ENCODE measurements at places on chromosomes 13 and 19.

DNA sequence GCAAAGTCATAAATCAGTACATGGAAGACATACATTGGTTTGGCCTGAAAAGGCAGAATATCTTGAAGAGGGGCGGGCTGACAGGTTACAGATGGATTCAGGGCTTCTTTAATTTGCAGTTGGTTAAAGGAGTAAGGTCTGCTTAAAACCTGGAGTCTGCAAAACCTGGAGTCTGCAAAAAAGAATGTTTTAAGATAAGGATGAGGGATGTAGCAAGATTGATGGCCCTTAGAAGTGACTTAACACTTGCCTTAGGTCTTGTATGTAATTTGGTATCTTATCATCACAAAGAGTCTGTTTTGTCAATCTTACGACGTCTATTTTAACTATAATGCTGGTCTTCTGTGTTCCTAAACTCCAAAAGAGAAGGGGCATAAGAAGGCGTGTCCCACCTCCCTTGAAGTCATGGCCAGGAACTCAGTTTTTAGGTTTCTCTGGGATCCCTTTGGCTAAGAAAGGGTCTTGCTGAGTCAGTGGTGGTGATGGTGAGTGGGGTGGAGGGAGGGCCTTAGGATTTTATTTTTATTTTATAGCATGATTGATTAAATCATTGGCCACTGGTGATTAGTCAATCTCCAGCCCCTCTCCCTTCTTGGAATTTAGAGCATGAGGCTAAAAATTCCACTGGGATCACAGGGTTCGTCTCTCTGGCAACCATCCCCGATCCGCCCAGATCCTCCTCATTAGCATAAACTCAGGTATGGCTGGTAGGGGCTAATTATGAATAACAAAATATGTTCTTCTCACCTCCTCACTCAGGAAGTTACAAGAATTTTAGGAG is 10.1 kb upstream of the HAS1 start:
- no peak for DNase-seq

- DNase-seq, result no peak
Measured at GRCh38 chr13:30998136-30999088, 66.0 kb downstream of the TEX26 start.

DNA sequence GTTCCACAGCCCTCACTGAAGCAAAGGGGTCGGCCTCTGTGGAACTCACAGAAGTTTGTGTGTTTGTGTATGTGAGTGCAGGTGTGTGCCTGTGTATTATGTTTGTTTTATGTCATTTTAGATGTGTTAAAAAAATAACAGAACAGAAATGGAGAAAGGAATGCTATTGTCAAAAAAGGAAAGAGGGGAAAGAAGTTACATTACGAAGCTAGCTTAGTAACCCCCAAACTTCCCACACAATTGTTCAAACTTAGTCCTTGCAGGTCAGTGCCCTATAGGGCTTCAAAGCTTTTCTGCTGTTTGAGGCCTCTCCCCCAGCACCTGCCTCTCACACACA is 1505.6 kb upstream of the SLC10A2 start:
- no peak for DNase-seq

DNA sequence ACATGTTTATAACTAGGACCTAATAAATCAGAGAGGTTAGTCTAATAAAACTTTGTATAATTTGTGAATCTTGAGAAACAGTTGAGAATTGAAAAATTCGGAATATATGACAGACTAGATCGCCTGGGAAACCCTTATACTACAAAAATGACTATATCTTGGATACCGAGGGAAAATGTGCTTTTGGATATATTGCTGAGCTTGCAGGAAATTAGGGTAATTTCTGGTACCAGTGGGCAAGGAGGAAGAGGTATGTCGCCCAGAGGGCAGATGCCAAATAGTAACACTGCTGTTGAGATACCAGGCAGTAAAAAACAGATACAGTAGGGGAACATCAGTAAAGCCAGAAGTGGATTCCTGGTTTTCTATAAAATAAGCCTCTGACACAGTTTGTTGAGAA is 17.3 kb downstream of the MPHOSPH8 start:
- no peak for DNase-seq

DNA sequence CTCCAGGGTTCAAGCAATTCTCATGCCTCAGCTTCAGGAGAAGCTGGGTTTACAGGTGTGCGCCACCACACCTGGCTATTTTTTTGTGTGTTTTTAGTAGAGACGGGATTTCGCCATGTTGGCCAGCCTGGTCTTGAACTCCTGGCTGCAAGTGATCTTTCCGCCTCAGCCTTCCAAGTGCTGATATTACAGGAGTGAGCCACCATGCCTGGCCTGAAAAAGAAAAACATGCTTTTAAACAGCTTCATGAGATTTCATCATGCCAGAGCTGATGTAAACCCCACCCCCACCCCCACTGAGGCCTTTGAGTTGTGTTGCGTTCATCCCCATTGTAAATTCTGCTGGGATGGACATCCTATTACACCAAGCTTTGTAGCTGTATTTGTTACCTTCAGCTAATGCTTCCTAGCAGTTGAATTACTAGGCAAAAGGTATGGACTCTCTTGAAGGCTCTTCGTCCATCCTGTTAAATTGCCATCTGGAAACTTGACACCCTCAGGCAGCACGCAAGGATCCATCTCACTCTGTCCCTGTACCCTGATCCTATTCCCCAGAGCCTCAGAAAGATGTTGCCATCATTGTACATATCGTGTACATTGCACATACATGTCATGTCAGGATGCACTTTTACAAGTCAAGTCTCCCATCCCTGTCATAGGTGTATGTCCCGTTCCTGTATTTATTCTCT is 47.3 kb downstream of the NFIX start:
- DNase-seq, result no peak

- DNase-seq, result no peak
Measured at GRCh38 chr13:111395511-111396393, 75.3 kb downstream of the TEX29 start.

GRCh38 chr13:113639616-113640262 is 18.3 kb downstream of the ATP4B start:
- no peak for DNase-seq

DNA sequence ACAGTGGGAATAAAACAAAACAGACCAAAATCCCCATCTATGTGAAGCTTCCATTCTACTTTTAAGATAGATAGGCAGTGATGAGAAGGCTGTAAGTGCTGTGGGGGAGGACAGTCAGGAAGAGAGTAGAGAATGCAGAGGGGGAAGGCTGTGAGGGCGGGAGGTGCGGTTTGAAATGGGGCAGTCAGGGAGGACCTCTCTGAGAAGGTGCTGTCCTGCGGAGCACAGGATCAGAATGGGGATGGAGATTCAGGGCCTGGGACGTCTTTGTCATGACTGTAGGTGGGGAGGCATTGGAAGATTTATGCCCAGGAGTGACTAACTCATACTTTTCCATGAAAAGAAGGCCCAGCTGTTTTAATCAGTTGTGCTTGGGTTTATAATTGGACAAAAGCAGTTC is 3.9 kb upstream of the GPR183 start:
- DNase-seq, result no peak

DNA sequence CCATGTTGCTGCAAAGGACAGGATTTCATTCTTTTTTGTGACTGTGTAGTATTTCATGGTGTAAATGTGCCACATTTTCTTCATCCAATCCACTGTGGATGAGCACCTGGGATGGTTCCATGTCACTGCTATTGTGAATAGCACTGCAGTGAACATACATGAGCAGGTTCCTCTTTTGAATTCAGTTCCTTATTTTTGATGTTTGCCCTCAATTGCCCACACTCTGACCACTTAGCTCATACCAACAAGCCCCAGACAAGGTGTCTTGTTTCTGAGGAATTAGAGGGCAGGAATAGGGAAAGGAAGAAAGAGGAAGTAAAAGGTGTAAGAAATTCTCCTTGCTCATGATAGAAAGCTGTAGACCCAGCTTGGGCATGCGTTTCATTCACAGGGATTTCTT is 244.2 kb upstream of the ZNF507 start:
- no peak for DNase-seq

- no peak for DNase-seq
Measured at GRCh38 chr13:77583581-77583980, 48.1 kb downstream of the SCEL start.

- DNase-seq, result no peak
Measured at GRCh38 chr13:110684388-110685056, 21.4 kb downstream of the CARS2 start.

- no peak for DNase-seq
Measured at GRCh38 chr13:99800011-99800410, 171.6 kb downstream of the ZIC5 start.

- DNase-seq, result no peak
Measured at GRCh38 chr13:30477346-30478195, 11.8 kb upstream of the HMGB1 start.

- no peak for DNase-seq
Measured at GRCh38 chr13:40207001-40207478, 459.4 kb downstream of the FOXO1 start.

GRCh38 chr19:35714601-35715354 is 3.0 kb upstream of the KMT2B start:
- DNase-seq, result no peak

DNA sequence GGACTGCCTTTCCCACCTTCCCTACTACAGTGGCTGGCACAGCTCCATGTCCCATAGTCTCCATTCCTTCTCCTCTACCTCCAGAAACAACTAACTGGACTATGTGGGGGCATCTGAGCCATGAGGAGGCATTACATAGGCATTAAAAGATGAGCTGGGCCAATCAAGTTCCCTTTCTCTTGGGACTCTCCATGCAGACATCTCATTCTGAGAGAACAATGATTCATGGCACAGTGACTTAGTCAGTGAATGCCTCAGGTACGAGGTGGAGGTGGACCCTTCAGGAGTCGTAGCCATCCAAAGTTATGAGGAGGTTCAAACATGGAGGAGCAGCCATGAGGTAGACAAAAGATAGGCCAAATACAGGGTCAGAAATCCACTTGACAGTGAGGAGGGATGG is 70.0 kb downstream of the GPC6 start:
- no peak for DNase-seq

DNA sequence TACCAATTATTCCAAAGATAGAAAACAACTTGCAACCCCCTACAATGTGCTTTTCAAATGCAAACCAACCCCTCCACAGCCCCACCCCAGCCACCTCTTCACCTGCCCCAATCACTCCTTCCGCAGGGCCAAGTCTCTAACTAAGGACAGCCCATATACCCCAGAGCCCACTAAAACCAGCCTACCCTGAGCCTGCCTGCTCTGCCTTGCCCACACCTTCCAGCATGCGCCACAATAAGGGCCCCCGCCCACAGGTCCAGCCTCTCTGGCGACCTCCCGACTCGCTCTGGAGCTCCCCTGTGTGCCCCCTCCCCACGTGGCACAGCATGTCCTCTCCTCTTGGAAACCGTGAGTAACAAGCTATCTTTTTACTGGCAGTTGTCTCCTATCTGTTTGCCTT is 42.8 kb upstream of the MEDAG start:
- no peak for DNase-seq

DNA sequence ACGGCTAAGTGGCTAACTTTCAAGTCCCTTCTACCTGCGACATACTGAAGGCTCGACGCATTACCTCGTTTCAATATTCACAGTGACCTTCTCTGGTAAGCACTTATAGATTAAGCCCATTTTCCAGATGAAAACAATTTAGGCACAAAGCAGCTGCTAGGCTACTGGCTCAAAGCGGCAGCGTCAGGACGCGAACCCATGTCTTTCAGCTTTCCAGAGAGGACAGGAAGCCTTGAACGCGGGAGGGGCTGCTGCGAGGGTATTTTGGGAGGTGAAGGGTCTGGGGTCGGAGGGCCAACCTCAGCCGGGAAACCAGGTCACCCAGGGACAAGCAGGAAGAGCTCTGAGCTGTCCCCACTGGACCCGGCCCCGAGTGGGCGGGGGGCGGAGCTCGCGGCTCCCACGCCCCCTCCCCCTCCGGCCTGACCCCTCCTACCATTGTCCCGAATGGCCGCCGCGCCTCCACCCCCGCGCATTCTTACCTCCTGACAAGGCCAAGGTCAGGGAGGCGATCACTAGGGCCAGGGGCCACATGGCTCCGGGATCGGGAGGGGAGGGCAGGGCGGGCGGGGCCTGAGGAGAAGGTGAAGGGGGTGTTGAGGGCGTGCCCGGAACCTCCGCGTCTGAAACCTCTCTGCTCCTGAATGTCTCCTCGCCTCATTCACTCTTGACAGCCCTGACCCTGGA is at the start of gene KLK13:
Gene KLK13 (minus strand): TSS at position 559 of the 687 bp plus-strand sequence. CDS start 25 bp downstream, at position 534.
- no peak for DNase-seq

- DNase-seq, result no peak
Measured at GRCh38 chr13:51518827-51519226, 65.4 kb upstream of the WDFY2 start.

- no peak for DNase-seq
Measured at GRCh38 chr19:3586127-3586626, 899 bp downstream of the GIPC3 start.

DNA sequence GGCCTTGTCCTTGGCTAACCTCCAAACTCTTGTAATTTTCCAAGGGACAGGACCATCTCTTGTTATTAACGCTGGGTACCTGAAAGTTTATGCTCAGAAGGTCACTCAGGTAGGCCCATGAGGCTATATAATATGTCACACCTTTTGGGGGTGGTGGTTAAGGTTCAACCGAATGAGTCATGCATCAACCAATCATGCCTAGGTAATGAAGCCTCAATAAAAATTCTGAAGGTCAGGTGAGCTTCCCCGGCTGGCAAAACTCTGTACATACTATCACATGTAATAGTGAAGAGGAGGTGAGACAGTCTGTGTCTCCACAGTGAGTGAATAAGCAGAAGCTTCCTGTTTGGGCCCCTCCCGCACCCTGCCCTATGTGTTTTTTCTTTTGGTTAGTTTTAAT is 424.9 kb downstream of the PCDH17 start:
- DNase-seq, result no peak

- no peak for DNase-seq
Measured at GRCh38 chr13:23616228-23616627, 46.0 kb downstream of the TNFRSF19 start.

DNA sequence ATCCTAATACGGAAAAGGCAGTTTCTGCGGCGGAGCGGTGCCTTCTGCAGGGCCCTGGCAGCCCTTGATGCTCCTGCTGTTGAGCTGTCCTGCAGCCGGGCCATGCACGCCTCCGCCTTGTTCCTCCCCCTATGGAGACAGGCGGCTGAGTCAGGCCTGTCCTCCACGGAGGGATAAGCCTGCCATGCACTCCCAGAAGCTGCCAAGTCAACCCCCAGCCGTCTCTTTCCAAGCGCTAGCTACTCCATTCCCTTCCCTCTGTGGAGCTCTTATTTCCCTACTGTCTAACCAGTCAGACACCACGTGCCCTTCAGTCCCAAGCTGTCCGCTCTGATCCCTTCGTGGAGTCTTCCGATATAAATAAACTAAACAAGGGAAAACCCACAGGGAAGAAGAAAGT is 197.0 kb downstream of the COL4A1 start:
- DNase-seq, result no peak

DNA sequence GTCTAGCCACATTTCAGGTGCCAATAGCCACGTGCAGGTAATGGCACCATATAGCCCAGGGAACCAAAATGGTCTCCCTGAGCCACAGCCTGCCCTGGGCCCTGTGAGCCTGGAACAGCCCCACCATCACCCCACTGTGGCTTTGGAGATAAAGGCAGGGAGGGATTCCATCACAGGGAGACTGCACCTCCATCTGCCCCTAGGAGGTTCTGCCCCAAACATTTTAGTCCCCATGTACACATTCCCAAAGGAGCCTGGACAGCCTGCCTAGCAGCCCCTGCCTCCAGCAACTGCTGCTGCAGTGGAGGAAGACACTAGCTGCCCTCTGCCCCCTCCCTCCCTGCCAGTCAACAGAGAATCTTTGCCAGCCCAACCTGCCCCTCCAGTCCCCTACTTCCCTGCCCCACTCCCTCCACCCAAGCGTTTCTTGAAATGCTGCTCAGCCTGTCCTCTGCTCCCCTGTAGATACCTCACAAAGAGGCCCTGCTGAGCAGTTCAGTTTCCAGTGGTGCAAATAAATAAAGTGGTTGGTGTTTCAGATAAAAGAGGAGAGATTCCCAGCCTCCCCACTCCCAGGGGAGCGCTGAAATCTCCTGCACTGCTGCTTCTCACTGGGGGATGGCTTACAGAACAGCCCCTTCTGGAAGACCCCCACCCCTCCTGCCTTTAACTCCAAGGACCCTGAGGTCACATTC is 921.8 kb downstream of the UQCRFS1 start:
- no peak for DNase-seq
